SW 1271 (cell line): ENCODE measurements at places on chromosomes 5 and 9.
A peak's percentile ranks its signal among the peaks of the same experiment; 100 is the strongest.

DNA sequence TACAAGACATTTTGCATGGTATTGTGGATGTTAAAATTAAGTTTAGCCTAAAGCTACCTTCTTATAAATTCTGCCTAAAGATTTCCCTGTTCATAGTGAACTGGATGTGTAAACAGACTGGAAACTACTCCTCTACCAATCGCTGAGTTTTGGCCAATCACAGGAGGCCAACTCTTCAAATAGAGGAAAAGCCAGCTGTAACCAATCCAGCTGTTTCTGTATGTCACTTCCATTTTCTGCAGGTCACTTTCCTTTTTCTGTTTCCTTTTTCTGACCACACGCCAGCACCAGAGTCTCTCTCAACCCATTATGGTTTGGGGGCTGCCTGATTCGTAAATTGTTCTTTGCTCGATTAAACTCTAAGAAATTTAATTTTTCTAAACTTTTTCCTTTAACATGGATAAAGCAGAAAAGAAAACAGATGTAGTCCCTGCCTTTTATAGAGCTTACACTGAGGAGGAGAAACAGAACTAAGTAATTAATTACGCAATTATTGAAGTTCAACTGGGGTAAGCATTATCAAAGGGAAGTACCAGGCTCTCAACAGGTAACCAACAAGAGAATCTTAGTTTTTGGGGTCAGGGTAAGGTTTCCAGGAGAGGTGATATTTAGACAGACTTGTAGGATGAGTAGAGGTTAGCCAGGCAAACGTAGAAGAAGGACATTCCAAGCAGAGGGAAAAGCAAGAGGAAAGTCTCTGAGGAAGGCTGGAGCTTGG, 27.7 kb downstream of the RANBP3L start:
- DNase-seq, result no peak

DNA sequence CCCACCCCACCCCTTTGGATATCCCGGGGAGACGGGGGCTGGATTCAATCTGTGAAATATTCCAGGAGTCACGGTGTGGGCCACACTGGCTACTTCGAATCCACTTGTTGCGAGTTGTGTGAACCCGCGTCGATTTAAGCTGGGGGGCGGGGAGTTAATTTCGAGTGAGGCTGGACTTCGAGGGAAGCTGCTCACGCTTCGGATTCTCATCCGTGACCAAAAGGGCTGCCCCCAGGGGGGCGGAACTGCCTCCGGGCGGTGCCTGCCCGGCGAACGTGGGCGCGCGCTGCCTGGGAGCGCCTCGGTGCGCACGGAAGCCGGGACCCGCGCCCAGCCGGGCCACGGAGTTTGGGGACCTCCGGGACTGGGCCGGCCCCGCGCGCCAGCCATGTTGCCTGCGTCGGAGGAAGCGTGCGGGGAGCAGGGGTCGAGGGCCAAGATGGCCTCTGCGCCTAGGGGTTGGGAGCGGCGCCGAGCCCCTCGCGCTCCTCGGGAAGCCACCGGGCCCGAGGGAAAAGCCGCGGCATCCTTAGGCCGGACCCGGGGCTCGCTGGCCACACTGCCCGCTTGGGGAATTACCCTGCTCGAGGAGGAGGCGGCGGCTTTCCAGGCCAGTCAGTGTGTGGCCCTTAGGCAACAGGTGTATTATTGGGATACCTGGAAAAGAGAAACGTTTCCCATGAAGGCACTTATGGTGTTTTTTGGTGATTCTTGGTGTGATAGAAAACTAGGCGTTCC, 975 bp downstream of the OCLN start:
- peak; percentile 54 for DNase-seq

DNA sequence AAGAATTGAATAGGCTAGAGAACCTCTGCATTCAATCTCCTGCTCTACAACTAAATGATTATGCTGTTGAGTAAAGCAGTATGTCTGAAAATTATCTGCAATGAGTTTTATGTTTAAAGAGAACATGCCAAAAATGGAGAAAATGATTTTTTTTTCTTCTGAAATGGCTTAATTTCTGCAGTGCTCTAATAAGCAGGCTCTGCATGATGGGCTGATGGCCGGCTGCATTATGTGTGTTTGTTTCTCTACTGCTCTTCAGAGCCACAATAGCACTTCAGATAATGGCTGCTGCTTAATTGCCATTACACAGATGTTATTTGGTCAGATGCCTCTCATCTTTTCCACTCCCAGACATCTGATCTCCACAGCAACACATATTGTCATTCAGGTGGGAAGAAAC, 286.4 kb upstream of the DMAC1 start:
- DNase-seq, result no peak

- DNase-seq, result no peak
These were observed 432.1 kb upstream of the RGMB start for GRCh38 chr5:98341038-98342032.

- no peak for DNase-seq
These were observed 404.4 kb downstream of the ICE1 start for GRCh38 chr5:5826911-5827310.
